Activated CD4-positive, alpha-beta T cell treated with anti-CD3 and anti-CD28 coated beads for 1 hour (primary cell): ENCODE measurements at places on chromosomes 13 and 19.

DNA sequence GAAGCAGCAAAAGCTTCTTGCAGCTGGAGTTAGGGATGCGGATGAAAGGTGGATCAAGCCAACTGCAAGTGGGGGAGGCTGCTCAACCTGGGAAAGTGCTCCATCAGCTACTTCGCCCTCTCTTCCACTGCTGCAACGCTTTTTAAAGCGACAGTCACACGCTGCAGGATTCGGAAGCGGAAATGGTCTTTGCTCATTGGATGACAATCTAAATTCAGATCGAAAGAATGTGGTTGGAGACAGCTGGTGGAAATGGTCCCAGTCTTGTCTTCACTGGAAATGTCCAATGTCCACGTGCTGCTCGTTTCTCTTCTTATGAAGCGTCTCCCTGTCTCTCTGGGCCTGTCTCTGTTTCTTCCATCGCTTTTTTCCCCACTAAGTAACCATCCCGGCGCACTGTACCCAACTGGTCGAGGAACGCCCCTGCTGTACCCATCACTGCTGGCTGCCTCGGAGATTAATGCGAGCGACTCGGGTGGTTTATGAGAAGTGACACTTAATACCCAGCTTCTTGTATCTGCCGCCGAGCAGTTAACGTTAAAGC, 2.1 kb upstream of the FGF9 start:
- no peak for DNase-seq

DNA sequence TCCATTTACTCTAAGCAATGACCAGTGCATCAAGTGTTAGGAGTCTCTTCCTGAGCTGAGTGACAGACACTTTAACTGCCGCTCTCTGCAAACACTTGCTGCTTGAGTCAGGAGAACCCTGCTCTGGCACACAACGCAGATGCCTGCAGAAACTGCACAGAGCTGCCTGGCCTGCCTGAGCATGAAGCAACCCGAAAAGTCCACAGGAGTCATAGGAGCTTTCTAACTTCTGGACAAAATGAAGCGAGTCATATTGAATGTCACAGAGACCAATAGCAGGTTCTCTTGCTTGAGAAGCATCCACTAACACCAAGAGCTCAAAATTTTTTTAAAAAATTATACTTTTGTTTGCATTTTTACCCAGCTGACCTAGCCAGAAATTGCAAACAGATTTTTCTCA, 232.4 kb downstream of the LHFPL6 start:
- DNase-seq = no peak

- DNase-seq = no peak
These were observed 70.0 kb downstream of the FOXO1 start for GRCh38 chr13:40596484-40596883.

GRCh38 chr13:20402881-20403280, 122.8 kb downstream of the CRYL1 start:
- no peak for DNase-seq

- DNase-seq = no peak
These were observed 234.6 kb downstream of the POSTN start for GRCh38 chr13:37364007-37364406.

DNA sequence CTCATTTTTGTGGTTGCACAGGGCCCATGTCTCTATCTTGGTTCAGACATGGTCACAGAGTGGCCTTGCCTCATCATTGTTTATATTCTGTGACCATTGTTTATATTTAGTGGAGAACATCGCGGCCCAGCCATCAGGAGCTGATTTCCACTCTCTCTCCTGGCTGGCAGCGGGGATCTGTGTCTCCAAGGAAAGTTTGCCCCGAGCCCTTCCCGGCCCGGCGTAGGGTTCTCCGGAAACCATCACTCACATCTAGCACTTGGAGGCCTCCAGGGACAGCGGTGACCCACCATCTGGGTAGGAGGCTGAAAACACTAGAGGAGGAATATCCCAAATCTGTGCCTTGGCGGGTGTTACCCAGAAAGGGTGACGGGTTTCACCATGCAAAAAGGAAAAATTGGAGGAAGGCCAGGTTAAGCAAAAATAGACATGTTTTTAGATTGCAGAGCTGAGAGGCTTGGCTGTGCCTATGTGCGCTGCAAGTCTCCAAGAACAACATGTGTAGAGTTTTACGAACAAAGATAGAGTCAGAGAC, 726 bp upstream of the ZNF358 start:
- no peak for DNase-seq

DNA sequence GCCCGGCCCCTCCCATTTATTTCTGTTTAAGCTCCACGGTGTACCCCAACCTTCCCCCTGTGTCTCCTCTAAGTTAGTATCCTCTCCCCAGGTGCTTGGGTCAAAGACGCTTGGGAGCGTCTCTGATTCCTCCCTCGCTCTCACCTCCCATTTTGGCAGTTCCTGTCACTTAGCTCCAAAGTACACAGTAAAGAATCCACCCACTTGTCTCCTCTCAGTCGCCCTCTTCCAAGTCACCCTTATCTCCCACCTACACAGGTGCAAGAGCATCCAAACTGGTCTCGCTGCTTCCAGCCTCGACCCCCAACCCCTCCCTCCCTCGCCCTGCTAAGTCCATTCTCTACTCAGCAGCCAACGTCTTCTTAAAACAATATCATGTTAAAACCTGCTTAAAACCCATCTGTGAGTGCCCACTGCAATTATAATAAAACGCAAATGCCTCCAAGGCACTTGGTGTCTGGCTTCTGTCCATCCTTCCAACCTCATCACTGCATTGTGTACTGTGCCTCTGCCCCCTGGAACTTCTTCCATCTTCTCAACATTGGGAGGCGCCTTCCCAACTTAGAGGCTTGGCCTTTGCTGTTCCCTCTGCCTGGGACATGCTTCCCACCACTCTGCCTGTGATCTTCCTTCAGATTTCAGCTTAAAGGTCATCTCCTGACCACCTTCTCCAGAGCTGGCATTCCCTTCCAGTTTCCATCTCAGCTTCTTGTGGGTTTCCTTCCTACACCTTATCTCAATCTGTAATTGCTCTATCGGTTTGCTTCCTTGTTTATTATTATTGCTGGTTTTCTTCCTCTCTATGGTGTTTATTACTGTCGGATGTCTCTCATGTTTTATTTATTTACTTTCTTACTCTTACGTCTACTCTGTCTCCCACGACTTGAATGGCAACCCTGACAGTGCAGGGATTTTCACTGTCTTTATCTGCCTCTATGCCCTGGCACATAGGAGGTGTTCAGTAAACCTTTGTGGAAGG, 9.5 kb upstream of the KLK14 start:
- no peak for DNase-seq
